Epithelial cell of proximal tubule (primary cell): ENCODE measurements at places on chromosomes 3 and 15. TPM values are rescaled to one million over a fixed set of nuclear protein-coding genes. Genes with fewer than 3 reads are reported as not detected.

DNA sequence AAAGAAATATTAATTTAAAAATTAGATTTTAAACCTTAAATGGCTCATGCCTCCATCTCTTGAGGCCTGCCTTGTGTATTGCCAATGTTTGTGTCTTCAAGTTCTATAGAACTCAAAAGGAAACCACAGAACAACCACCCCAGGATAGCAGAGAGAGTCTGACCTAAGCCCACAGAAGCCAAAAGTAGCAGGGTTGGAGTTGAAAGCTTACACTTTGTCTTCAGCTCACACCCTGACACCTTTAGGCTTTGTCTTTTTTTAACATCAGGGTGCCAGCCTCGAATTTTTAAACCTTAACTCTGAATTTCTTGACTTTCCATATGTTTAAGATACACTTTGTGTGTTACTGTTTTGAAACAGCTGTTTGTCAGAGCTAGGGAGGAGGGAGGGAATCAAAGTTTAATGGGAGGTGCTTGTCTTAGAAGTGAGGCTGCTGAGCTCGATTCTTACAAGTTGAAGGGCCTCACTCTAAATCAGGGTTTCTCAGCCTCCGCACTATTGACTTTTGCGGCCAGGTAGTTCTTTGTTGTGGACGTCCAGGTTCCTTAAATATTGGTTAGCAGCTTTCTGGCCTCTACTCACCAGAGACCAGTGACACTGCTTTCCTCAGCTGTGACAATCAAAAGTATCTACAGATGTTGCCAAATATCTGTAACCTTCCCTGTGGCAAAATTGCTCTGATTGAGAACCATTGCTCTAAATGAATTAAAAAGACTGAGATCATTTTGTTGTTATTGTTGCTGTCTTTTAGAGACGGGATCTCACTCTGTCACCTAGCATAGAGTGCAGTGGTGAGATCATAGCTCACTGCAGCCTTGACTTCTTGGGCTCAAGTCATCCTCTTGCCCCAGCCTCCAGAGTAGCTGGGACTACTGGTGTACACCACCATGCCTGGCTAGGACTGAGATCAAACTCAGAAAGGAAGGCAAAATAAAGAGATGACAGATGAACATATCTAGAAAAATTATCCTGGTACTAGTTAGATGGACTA is 139.2 kb upstream of the EOMES start:
- DNase-seq = no peak

GRCh38 chr3:50506169-50506568 is 2.7 kb upstream of the CACNA2D2 start:
- DNase-seq = no peak

GRCh38 chr15:49737127-49737526 is 116.3 kb downstream of the DTWD1 start:
- DNase-seq = no peak

DNA sequence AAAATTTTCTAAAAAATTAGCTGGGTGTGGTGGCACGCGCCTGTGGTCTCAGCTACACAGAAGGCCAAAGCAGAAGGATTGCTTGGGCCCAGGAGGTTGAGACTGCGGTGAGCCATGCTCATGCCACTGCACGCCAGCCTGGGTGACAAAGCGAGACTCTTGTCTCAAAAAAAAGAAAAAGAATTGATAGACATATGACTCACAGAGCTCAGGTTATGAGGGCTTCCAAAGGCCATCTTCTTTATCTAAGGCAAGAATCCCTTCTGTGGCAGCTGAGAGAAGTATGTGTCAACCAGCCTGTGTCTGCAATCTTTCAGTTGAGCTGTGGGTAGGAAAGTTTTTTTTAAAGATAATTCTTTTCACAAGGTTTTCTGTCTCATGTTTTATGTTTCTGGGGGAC is 53.9 kb downstream of the MRPS25 start:
- DNase-seq = no peak

- no peak for DNase-seq
Observed at GRCh38 chr3:80297720-80298119, 529.9 kb upstream of the ROBO1 start.

- peak; percentile 62 for DNase-seq
Observed at GRCh38 chr3:43765521-43765971, 74.8 kb downstream of the ABHD5 start.

DNA sequence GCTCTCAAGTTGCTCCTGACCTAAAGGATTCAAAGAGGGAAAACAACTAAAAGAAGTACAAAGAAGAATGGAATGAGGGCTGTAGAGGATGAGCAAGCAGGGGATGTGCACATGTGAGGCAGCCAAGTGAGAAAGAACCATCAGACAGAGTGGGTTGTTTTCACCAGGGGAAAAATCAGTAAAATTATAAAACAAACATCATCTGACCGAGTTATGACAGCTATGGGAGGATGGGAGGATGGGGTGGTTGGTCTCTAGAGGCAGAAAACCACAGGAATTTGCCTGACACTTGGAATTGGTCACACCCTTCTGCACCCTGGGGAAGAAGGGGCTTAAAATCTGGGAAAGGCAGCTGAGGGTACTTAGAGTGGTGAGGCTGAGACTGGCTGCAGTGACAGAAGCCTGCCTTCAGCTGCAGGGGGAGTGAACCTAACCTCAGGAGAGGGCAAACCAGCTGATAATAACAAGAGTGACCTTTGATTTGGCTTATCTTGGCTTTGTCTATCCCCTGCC is 10.1 kb downstream of the ARHGAP31 start:
- DNase-seq = no peak

DNA sequence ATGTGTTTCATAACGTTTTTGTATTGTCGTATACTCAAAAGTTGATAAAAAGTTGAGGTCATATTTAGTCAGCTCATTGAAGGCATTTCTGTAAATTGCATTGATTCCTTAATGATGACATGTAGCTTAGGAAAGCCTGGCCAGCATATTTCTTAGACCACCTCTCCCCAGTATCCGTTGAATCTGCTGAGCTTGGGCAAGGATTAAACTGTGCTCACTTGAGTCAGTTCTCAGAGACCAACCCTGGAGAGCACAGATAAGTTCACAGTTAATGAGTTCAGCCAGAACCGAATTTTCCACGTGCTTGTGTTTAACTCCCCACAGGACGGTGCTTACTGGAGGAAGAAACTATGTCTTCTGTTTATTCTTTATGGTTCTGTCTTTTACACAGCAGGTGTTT is 132.7 kb downstream of the SLC25A26 start:
- no peak for DNase-seq

GRCh38 chr3:39106281-39106811 is 1.1 kb downstream of the GORASP1 start:
- no peak for DNase-seq

DNA sequence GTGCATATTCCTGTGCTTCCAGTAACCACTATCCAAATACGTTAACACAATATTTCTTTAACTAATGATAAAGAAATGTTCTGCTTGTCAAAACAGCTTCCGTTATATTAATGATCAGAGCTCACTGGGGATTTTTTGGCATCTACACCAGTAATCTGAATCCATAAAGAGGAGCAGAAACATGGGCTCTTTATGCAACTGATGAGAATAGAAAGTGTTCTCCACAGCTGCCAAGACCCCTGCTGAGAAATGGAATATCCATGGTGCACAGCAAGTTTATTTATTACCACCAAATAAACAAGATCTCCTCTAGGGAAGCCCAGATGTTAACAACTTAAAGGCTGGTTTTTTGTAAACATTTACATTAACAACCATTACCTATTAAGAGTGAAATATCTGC is 54.5 kb downstream of the ALDH1A2 start:
- DNase-seq = no peak

DNA sequence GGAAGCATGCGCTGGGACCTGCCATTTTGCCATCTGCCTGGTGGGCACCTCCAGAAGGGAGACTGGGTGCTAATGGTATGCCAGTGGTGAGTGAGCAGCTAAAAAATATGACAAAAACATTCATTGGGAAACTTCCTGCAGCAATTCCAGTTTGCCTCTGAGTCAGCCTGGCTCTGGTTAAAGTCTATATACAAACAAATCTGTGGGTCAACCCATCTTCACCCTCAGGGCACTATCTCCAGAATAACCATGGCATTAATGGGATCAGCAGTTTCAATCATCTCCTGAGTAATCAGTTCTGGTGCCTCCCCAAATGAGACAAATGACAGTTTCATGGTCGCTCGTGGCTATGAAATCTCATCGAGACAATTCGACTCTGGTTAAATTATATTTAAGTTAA is 21.5 kb downstream of the FRMD4B start:
- peak; percentile 35 for DNase-seq

DNA sequence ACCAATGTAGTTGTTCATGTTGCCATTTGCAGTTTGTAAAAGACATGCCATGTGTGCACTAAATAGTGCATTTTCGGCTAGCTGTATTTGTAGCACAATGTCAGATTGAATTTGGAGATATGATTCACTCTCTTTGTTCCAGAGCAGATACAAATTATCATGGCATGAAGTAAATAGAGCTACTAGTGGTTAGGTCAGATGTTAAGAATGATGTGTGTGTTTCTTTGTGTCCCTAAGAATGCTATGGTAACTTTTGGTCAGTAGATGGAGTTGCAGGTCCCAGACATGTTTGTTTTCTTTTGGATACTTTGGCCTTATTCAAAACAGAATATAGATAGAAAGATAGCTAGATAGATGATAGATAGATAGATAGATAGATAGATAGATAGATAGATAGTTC is 595.8 kb downstream of the NLGN1 start:
- peak; percentile 40 for DNase-seq

DNA sequence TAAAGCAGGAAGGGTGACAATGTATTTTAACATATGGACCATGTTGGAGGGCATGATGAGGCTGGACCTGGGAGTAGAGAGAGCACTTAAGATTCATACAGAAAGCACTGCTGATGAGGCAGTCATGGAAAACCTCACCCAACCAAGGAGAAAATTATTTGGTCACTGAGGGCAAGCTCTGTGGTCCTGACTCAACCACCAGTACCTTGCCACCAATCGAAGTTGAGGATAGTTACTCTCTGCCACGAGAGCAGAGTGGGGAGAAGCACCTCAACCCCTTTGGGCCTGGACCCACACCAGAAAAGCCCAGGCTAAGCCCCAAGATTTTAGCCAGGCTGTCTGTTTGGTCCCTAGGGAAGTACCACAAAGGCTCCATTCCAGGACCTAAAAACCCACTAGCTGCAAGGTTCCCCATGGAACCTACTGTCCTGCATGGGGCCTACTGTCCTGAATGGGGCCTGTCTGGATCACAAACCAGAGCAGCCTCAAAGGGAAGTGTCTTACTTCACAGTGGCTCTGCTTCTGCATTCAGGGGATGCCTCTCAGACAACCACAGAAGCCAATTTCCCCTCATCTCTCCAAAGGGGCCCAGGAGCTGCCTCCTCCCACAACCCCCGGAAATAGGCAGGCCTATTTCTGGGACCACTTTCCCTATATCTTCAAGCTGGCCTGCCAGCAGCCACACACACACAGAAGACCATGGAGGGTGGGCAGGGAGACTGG is 4.2 kb downstream of the CCDC71 start:
- no peak for DNase-seq

- no peak for DNase-seq
Observed at GRCh38 chr3:2686816-2687502, 423.2 kb downstream of the IL5RA start.

DNA sequence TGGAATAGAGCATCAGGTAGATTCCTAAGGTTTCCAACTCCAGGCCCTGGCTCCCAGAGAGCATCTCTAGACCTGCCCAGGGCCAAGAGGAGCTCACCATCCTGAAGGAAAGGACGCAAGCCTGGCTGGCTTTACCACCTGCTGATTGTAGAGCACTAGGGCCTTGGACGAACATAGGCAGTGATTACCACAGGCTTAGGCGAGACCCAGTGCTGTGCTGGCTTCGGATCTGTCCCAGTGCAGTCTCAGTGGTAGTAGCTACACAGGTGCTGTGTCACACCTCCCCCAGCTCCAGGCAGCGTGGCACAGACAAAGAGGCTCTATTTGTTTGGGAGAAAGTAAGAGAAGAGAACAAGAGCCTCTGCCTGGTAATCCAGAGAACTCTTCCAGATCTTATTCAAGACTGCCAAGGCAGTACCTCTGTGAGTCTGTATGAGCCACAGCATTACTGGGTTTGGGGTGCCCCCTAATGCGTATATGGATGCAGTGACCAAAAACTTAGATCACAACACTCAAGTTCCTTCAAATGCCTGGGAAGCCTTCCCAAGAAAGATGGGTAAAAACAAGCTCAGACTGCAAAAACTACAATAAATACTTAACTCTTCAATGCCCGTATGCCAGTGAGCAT is 25.4 kb downstream of the ISG20 start:
- no peak for DNase-seq

DNA sequence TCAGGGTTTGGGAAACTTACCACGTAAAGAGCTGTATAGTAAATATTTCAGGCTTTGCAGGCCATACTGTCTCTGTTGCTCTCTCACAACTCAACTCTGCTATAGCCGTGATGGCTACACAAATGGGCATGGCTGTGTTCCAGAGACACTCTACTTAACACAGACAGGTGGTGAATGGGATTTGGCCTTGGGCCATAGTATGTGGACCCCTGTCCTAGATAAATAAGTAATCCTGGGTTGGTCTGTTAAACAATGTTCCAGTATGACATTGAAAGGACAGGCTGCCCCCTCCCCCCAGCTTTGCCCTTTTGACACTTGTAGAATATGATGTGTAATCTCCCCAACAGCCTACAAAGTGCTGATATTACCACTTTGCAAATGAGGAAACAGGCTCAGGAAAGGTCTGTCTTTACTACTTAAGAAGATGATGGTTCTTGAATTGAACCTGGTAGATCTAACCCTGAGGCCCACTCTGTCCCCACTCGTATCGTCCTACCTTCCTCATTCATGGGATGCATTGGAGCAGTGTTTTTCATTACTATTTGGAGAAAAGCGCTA is 38.4 kb downstream of the SLCO3A1 start:
- DNase-seq = no peak

GRCh38 chr3:69723389-69723788 is 15.9 kb upstream of the MITF start:
- no peak for DNase-seq

DNA sequence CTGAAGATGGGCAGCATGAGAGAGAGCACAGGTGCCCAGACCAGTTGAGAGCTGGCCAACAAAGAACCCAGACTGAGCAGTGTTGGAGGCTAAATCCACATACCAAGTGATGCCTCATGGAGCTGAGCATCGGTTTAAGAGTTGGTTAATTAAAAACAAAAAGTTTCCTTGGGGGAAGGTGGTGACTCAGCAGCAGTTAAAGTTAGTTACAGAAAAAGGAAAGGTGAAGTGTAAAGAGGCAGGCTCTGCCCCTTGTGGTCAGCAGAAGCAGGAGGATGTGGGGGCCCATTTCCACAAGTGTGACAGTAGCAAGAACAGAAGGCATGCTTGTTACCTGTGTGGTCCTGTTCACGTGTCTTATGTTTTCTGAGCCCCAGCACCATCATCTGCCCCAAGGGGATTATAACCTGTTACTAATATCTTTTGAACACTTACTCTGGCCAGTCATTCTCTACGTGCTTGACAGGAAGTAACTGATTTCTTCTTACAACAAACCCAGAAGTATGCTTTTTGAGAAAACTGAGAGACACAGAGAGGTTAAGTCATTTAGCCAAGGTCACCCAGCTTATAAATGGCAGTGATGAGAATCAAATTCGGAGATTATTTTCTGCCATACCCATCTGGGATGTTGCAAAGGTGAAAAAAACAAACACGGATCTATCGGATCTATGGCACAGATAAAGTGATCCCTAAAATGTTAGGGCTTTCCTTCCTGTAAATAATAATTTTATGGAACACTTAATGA is 91.0 kb downstream of the EPHB1 start:
- DNase-seq = peak; percentile 80

SAMMSON gene
- not detected in 2 replicates for total RNA-seq

TMCC1 gene
- 18.1 and 24.3 TPM in 2 replicates for total RNA-seq

CYP8B1 gene
- total RNA-seq = not detected in 2 replicates

TM6SF1 gene
- 0.81 and 2.0 TPM in 2 replicates for total RNA-seq

P2RY1 gene
- total RNA-seq = 0.06 and 0.51 TPM in 2 replicates

CD86 gene
- total RNA-seq = not detected in 2 replicates

TRIM71 gene
- total RNA-seq = 2.5 and 3.6 TPM in 2 replicates
